ENCODE measurements at places on chromosomes 5 and 9.
A peak's percentile ranks its signal among the peaks of the same experiment; 100 is the strongest.

GRCh38 chr5:32605766-32606152 lies 20.4 kb downstream of the SUB1 start:
- no peak for DNase-seq

DNA sequence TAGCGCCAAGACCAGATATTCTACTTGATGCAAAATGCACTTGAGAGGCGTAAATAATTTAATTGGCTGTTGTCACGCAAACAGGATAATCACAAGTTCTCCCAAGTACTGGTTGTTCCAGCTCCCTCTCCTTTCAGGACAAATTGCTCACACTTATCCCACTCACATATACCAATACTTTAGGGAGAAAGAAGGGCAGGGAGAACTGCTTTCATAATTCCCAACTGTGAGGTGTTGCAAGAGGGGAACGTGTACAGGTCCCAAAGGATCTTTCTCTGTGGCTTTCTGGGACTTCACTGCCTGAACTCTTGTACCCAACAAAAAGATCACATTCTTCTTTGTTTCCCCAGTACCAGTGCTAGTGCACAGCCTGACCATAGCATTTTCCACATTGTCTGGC lies 21.5 kb upstream of the TGFBI start:
- DNase-seq = no peak

GRCh38 chr9:91750343-91750742 lies 199.7 kb downstream of the ROR2 start:
- no peak for DNase-seq

GRCh38 chr5:175842951-175843793 lies 28.2 kb upstream of the CPLX2 start:
- no peak for DNase-seq

DNA sequence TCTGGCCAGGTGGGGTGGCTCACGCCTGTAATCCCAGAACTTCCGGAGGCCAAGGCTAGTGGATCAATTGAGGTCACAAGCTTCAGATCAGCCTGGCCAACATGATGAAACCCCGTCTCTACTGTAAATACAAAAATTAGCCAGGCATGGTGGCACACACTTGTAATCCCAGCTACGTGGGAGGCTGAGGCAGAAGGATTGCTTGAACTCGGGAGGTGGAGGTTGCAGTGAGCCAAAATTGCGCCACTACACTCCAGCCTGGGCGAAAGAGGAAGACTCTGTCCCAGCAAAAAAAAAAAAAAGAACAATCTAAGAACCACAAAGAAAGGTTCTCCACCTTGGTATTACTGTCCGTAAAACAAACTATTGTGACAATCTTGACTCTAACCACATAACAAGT lies 9.7 kb downstream of the MYO10 start:
- DNase-seq = no peak

- DNase-seq = no peak
Observed at GRCh38 chr5:96942911-96943310, 7.0 kb downstream of the LNPEP start.

- no peak for DNase-seq
Observed at GRCh38 chr5:58335518-58335917, 124.4 kb downstream of the PLK2 start.

- no peak for DNase-seq
Observed at GRCh38 chr5:149957855-149958254, 2.7 kb upstream of the SLC26A2 start.

GRCh38 chr9:75027187-75028107 lies 646 bp downstream of the CARNMT1 start:
- no peak for DNase-seq

DNA sequence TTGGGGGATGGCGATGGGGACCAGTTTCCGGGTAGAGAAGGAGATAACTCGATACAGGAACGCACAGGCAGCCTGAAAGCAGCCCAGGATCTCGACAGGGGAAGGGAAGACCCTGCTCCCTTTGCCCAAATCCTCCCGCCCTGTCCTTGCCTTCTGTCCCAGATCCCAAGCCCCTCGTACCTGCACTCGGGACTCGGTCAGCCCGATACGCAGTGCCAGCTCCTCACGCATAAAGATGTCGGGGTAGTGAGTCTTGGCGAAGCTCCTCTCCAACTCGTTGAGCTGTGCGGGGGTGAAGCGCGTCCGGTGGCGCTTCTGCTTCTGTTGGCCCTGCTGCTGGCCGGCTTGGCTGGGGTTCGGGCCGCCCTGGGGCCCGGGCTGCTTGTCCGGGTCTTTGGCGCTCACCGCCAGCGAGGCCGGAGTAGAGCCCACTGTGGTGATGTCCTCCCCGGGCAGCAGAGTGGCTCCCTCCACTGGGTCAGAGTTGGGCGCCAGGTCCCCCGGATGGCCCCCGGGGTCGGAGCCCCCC lies 1.8 kb downstream of the OTP start:
- no peak for DNase-seq

DNA sequence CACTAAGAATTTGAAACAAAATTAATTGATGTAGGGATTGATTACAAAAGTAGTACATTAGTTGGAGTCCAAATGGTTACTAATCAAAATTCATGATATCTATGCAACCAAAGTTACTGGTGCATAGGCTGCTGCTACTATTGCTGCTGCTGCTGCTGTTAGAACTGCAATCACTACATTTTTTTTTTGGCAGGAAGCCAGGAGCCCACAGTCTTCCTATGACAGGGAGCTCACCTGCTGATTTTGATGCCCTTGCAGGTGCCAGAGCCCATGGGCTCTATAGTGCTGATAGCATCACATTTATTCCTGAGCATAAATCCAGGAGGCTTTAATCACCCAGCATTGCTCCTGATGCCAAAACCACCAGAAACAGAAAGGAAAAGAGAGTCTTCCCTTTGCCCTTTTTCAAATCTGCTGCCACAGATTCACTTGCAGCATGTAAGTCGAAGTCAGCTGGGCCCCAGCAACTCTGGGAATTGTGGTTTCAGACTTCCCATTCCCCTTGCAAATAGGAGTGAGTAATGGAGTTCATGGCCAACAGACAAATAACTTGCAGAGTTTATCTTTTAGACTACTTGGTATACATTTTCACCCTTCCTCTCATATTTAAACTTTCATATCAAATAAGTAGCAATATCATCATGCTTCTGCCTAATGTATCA lies 17.6 kb downstream of the SLCO6A1 start:
- no peak for DNase-seq

DNA sequence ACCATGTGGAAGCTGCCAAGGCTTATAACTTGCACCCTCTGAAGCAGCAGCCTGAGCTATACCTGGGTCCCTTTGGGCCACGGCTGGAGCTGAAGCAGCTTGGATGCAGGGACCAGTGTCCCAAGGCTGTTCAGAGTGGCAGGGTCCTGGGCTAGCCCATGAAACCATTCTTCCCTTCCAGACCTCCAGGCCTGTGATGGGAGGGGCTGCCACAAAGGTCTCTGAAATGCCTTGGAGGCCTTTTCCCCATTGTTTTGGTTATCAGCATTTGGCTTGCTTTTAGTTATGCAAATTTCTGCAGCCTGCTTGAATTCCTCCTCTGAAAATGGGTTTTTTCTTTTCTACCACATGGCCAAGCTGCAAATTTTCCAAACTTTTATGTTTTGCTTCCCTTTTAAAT lies 433.7 kb upstream of the ACO1 start:
- no peak for DNase-seq

GRCh38 chr9:89958086-89958485 lies 353.3 kb downstream of the GADD45G start:
- no peak for DNase-seq

GRCh38 chr5:37954561-37954960 lies 114.7 kb upstream of the GDNF start:
- DNase-seq = no peak

- DNase-seq = no peak
Observed at GRCh38 chr5:175922192-175922885, 45.8 kb downstream of the THOC3 start.

- DNase-seq = no peak
Observed at GRCh38 chr5:56298336-56299090, 65.4 kb upstream of the ANKRD55 start.

GRCh38 chr9:80605129-80605528 lies 1033.4 kb downstream of the TLE4 start:
- DNase-seq = peak; percentile 44

DNA sequence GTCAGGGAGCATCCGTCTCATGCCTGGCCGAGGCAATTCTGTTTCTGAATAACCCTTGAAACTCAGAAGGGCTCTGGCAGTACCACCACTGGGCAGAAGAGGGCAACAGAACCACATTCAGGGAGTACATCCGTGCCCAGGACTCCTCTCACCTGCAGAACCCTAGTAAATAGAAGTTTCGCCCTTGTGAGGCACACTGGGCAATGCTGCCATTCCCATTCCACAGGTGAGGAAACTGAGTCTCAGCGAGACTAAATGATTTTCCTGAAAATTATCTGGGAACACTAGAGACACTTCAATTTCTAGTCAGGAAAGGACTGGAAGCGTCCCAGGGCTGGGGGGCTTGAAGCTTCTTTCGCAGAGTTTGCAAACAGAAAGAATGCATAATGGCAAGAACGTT lies 74.7 kb downstream of the FGF1 start:
- DNase-seq = no peak

GRCh38 chr9:130989891-130990290 lies 19.1 kb upstream of the LAMC3 start:
- DNase-seq = no peak

GRCh38 chr5:133230823-133231578 lies 179.2 kb downstream of the HSPA4 start:
- no peak for DNase-seq

GRCh38 chr5:137688210-137688840 lies 47.6 kb downstream of the KLHL3 start:
- DNase-seq = no peak

DNA sequence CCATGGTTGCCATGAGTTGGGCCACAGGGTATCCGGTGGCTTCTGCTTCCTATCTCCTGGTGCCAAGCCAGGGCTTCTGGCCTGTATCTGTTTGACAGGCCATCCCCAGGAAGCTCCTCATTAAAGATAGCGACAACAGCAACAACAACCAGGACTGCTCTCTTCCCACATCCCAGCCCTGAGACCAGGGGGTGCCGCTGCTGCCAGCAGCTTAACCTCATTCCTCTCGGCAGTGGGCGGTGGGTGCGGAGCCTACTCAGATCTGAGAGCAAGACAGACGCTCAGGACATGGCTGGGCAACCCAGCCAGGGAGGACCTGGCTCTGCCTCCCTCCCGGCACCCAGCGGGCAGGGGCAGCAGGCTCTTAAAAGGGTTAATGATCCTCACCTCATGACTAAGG lies 98.3 kb downstream of the PSD2 start:
- DNase-seq = no peak

- DNase-seq = no peak
Observed at GRCh38 chr5:43038496-43038989, 1.6 kb downstream of the ANXA2R start.

DNA sequence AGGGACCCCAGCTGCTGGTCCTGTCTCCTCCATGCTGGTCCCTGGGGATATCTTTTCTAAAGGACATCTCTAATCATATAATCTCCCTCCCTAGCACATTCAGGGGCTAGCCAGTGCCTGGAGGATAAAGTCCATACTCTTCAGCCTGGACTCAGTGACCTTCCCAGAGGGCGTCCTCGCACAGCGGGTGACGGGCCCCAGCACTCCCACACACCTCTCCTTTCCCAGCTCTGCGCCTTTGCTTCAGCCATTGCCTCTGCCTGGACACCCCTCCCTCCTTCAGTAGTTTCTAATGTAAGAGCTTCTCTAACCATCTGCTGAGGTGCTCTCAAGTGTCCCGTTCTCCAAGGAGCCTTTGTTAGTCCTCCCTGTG lies 15.2 kb upstream of the TNIP1 start:
- DNase-seq = no peak

DNA sequence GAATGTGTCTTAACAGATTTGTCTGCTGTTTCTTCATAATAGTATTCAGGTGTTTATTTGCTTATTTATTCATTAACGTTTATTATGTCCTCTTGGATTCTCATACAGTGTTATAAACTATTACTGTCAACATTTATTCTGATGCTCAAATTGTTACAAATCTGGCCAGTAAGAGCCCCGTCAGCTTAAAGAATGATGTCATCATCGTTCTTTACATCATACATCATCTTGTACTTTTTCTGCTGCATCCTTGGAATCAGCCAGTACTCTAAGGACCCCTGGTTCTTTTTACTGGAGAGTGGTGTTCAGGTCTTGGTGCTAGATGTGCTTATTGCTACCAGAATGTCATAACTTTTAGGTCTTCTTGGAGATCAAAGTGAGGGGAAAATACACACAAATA lies 86.6 kb downstream of the SH3GL2 start:
- DNase-seq = no peak

DNA sequence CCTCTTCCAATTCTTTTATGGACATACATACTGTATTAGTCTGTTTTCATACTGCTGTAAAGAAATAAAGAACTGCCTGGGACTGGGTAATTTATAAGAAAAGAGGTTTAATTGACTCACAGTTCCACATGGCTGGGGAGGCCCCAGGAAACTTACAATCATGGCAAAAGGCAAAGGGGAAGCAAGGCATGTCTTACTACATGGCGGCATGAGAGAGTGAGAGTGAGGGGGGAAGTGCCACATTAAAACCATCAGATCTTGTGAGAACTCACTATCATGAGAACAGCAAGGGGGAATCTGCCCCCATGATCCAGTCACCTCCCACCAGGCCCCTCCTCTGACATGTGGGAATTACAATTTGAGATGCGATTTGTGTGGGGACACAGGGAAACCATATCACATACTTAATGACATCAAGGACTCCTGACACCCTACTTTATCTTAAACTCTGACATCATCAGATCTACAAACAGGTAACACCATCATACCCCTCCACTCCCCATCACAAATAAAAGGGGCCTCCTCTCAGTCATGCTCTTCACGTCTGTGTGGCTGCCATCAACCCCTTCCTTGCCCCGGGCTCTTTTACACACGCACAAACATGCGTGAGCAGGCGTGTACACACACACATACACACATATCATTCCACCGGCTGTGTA lies 9.7 kb downstream of the ANKRD33B start:
- DNase-seq = no peak

- DNase-seq = no peak
Observed at GRCh38 chr5:134004626-134005416, at the start of gene VDAC1. TSS of gene VDAC1 (minus strand) at chr5:134004975. CDS start at chr5:133993012, 11,963 bp downstream.

- DNase-seq = no peak
Observed at GRCh38 chr9:130860458-130861316, 25.6 kb downstream of the ABL1 start.

GRCh38 chr9:126703002-126703865 lies 89.5 kb downstream of the LMX1B start:
- no peak for DNase-seq

- DNase-seq = no peak
Observed at GRCh38 chr5:169009123-169009522, 291.8 kb downstream of the SLIT3 start.

Data from NCI-H2081 treated with DMSO at 0.1 percent for 48 hours (cell line).